ENCODE measurements at places on chromosomes 2 and 18.

- DNase-seq: no peak
These were observed 218.4 kb upstream of the VRK2 start for GRCh38 chr2:57828221-57828620.

DNA sequence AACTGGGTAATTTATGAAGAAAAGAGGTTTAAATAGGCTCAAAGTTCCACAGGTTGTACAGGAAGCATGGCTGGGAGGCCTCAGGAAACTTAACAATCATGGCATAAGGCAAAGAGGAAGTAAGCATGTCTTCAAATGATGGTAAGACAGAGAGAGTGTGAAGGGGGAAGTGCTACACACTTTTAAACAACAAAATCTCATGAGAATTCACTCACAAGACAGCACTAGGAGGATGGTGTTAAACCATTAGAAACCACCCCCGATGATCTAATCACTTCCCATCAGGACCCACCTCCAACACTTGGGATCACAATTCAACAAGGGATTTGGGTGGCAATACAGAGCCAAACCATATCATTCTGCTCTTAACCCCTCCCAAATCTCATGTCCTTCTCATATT is 34.9 kb downstream of the CFAP210 start:
- DNase-seq: no peak

DNA sequence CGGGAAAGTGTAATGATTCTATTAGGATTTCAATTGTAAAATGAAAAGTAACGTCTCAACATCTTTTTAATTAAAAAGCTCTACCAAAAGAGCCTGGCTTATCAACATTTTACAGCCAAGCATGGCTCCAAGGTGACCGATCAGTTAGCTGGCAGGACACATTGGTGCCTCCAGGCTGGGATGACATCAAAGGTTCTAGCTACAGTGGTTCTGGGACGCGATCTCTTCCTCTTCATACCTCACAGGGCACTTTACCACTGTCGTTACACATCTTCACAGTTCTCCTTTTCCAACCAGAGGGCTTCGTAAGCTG is 693 bp downstream of the ORC2 start:
- no peak for DNase-seq

GRCh38 chr2:217396586-217396985 is 536.7 kb upstream of the TNP1 start:
- no peak for DNase-seq

- DNase-seq: no peak
These were observed 87.7 kb downstream of the DGKD start for GRCh38 chr2:233442028-233442310.

- no peak for DNase-seq
These were observed 100.1 kb downstream of the ZNF516 start for GRCh38 chr18:76394780-76395476.

- DNase-seq: no peak
These were observed 572.3 kb downstream of the PLCL1 start for GRCh38 chr2:198376677-198377076.

DNA sequence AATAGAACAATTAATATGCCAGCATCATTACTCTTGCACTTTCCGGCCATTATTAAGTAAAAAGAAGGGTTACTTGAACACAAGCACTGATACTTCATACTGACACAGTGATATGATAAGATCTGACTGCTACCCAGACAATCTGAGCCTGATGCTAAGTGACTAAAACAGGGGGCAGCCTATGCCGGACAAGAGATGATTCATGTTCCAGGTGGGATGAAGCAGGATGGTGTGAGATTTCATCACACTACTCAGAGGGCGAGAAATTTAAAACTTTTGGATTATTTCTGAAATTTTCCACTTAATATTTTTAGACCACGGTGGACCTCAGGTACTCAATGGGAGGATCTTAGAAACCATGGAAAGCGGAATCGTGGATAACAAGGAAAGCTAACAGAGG is 61.7 kb downstream of the LIPG start:
- no peak for DNase-seq

DNA sequence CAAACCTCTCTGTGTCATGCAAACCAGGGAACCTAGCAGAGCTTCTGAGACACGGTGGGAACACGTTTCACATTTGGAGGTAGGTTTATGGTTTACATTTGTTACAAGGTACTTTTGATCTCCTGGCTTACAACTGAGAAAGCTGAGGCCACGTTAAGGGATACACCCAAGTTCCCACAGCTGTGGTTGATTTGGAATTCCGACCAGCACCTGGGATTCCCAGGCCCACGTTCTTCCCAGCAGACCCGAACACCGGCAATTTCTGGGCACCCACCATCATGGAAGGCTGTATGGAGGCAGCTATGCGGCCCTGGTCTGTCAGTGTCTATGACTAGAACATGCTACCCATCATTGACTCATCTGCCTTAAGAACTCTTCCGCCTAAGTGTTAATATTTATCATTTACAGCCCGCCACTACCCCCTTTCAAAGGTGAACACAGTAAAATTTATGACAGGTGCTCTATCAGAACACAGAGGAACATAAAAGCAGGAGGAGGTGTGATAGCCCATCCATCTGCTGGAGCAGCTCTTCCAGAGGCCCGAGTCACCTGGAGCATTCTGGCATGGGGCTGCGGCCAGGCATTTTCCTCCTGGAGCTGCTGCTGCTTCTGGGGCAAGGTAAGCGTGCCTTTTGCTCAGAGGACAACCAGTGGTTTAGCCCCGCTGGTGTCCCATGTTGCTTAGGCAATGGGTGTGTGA is at the start of gene PLB1:
TSS of gene PLB1 (plus strand) at position 510 of the 700 bp plus-strand sequence. CDS start at position 565, 55 bp downstream.
- DNase-seq: no peak

DNA sequence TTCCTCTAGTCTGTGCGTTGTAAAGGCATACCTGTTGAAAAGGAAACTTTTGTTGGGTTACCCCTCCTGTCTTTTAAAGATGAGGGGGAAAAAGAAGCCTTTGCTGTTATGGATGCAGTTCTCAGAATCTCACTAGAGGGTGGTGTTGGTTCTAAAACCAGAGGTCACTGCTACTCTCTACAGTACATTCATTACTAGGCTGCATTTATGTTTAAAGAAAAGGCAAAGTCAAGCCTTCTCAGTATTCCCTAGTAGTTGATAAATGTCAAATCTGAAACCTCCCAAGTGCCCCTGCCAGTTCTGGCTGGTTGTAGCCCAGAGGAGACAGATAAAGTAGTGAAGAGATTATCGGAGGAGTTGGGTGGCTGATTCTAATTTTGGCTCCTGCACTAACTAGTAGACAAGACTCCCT is 1.4 kb upstream of the PLCL1 start:
- DNase-seq: no peak

Measured in stimulated activated CD4-positive, alpha-beta T cell treated with anti-CD3 and anti-CD28 coated beads, Interleukin-1b, Interleukin-23, amount 100 ng/mL, for 1 hour (primary cell).